ENCODE measurements at places on chromosomes 4 and X.
A peak's percentile ranks its signal among the peaks of the same experiment; 100 is the strongest.

GRCh38 chr4:141571362-141571761 is 65.0 kb upstream of the IL15 start:
- no peak for DNase-seq

DNA sequence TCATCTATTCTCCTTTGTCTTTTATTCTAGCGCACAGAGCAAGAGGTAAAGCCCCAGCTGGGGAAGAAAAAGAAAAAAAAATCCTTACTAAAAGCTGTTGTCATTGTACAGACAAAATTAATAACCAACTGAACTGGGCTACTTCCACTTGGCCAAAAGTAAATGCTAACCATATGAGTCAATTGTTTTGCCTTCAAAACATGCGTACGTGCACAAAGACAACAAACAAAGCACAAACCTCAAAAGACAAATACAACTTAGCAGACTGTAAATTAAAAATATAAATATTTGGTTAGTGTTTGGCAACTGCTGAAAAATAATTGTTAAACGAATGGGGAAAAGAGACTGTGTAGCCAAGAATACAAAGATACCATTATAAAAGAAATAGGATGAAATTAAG is 5.9 kb downstream of the EDA2R start:
- DNase-seq: no peak

DNA sequence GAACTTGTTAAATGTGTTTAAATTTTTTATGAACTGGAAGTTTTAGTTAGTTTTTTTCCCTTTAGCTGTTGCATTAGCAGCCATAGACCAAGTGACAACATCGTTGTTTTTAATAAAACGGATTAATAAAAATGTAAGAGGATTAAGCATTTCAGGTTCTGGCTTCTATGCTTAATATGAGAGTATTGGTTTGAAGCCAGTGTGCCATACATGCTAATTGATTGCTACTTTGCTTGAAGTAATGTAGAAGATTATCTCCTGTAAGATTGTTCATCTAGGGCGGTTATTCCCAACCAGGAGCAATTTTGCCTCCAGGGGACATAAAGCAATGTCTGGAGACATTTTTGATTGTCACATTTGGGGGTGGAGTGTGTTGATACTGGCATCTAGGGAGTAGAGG is 54.3 kb downstream of the TLL1 start:
- no peak for DNase-seq

DNA sequence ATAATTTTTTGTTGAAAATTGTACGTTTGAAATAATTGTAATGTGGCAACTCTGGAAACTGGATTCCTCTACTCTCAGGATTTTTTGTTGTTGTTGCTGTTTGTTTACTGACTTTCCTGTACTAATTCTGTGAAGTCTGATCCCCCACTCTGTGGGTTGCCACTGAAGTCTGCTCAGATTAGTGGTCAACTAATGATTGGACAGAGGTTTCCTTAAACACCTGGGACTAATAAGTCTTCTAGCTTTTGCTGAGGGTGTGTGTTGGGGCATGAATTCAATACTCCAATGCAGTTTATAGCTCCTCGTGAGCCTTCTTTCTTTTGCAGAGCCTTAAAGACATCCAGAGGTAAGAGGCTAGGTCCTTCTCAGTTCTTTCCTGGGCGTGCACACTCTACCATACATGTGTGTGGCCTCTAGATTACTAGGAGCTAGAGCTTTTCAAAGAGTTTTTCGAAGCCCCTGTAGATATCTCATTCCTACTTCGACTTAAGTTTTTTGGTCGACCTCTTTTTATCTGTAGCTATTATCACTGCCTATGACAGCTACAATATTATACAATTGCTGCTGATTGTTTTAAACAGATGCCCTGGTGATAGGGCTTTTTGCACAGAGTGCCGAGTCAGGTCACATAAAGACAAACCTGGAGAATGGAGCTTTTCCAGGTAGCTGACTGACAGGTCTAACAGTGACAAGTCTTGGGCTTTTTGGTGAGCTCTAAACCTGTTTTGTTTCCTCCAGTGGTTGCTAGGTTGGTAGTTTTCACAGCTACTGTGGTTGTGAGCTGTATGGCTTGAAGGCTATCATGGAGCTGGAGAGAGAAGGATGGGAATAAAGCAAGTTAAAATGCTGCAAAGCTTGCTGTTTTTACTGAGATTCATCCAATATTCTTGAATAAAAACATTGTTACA is 34.0 kb downstream of the BMP2K start:
- DNase-seq: no peak

- DNase-seq: no peak
Observed at GRCh38 chrX:85004255-85004654, 578 bp downstream of the APOOL start.

DNA sequence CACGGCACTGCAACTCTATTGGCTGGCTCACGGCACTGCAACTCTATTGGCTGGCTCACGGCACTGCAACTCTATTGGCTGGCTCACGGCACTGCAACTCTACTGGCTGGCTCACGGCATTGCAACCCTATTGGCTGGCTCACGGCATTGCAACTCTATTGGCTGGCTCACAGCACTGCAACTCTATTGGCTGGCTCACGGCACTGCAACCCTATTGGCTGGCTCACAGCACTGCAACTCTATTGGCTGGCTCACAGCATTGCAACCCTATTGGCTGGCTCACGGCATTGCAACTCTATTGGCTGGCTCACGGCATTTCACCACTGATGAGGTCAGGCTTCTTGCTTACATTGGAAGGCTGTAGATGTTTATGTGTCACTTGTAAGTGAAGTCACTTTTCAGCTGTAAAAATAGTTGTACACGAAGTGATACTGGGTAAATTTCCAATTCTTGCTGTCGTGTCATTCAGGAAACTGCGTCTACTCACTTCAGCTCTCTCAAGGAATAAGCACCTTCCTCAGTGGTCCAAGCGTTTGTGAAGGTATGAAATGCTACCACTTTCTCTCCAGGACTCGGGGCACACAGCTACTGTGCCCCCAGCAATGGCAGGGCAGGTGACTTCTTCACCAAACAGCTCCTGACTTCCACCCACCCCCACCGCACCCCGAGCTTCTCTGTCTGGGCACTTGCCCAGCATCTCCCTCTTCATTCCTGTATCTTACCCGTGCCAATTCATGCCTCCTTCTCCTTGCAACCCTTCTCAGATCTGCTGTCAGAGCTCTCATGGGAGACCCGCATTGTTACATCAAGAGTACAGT is 141.3 kb downstream of the AFAP1 start:
- no peak for DNase-seq

- no peak for DNase-seq
Observed at GRCh38 chrX:46488712-46489111, 56.5 kb downstream of the ZNF674 start.

DNA sequence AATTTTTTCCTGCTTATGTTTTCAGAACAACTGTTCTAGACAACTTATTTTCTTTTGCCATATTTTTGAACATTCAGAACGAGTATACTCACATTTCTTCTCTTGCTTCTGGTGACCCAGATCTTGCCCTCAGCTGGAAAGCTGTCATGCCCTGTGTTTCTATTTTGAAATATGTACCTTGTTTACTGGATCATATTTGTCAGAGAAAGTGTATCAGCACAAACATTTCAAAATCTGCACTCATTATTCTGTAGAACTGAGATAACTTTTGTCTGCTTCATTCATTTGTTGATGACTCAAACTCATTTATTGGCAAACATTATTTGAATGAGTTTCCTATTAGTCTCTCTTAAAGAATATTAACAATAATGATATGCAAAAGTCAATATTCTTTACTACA is 46.2 kb upstream of the FAM9A start:
- no peak for DNase-seq

DNA sequence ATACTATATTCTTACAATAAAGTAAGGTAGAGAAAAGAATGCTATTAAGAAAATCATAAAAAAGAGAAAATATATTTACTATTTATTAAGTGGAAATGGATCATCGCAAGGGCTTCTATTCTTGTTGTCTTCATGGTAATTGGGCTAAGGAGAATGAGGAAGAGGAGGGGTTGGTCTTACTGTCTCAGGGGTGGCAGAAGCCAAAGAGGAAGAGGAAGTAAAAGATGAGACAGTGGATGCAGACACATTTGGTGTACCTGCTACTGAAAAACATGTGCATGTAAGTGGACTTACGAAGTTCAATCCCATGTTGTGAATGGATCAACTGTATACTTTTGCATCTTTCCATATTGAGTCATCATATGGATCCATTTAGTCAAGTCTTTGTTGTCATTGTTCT is 1502.1 kb upstream of the ADGRL3 start:
- DNase-seq: no peak

DNA sequence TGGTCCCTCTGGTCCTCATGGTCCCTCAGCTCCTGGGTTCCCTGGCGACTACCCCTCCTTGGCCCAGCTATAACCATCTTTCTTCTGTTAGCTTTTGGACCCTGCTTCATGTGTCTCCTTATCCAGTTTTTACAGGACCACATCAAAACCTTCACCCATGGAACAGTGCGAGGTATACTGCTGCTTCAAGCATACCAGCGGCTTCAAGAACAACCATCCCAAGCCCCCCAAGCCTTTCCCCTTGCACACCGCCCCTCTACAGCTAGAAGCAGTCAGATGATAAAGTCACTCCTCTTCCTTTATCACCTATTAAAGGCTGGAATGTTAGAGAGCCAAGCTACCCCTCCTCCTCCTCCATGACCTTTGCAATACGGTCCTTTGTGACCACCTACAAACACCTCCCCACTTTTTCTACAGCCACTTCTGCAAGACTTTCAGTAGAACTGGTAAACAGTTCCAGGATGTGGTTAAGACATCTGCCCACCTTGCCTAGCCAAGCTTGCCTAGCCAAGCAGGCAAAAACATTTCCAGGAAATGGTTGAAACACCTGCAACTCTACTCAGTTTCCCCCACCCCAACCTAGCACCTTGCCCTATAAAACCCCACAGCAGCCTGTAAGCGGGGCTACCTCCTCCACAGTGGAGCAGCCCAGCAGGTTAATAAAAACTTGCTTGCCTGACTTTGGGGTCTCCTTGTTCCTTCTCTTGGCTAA is 125.7 kb downstream of the ZC4H2 start:
- DNase-seq: no peak

DNA sequence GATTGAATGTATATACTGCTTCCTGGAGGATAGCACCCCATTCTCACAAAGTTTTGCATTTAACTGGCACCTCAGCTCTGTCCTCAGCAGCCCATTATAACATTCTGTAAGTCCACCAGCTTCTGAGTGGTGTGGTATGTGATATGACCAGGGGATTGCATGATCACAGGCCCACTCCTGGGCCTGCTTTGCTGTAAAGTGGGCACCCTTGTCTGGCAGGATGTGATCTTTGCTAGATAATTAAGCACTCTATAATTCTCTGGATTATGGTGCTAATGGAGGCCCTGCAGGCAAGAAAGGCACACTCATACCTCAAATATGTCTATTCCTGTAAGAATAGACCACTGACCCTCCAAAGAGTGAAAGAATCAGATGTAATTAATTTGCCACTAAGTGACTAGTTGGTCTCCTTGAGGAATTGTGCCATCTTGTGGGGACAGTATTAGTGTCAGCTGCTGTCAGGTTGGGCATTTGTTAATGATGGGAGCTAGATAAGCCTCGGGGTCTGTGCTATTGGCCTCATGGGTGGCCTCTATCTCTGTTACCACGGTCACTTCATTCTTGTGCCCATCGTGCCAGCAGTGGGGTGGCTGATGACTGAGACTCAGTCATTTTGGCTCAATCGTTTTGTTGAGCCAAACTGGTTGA is 2.2 kb upstream of the CFI start:
- no peak for DNase-seq

GRCh38 chr4:124974152-124974551 is 261.6 kb upstream of the ANKRD50 start:
- DNase-seq: no peak

GRCh38 chr4:114562176-114562904 is 36.3 kb upstream of the UGT8 start:
- DNase-seq: no peak

DNA sequence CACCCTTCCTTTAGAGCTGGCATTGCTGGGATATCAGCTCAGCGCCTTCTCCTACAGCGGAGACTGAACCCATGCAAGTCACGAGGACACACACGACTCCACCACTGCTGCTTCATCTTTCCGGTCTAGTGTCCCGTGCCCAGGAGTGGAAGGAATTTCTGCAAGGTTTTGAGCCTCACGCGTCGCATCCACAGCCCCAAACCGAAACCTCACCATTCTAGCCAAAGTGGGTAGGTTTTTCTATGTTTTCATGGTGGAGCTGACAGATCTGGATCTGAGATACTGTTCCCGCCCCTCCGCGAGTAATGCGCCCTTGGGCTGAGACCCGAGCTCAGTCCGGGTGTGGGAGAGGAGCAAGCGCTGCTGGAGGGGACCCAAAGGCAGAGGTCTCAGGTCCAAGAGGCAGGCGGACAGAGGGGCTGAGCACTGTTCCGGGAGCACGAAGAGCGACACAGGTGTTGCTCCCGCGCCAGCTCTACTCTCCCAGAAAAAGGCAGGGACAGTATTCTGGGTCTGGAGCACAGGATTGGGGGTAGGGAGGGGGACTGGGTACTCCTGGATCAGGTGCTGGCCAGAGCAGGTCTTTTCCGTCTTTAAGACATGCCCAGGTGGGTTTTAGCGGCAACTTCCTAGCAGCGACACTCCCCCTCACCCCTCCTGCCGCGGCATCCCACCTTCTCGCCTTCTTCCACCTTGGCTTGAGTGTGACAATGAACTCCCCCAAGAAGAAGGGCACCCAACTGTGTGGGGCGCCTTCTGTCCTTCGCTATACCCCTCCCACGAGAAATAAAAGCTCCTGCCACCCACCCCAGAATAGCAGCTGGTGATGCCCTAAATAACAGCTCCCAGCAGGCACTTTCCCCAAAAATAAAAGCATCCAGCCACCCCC is 1.8 kb downstream of the EPHA5 start:
- peak; percentile 36 for DNase-seq
